Suppressor macrophage treated with lipopolysaccharide for 4 hours (primary cell): ENCODE measurements at places on chromosomes 1 and 21.

- peak; percentile 86 for DNase-seq
These were observed 64.0 kb downstream of the ADARB1 start for GRCh38 chr21:45138199-45139002.

DNA sequence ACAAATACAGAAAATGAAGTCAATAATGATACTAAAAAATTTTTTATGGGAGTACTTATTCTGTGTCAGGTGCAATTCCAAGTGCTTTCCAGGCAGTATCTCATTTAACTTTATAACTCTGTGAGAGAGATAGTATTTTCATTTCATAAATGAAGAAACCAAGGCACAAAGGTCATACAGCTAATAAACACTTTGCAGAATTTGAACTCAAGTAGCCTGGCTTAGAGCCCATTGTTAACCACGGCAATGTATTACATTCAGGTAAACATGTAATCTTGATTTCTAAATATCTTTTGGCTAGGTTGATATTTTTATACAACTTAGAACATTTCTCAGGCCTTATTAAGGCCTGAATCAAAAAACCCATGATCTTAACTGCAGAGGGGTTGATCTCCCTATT lies 28.9 kb upstream of the PKN2 start:
- no peak for DNase-seq

DNA sequence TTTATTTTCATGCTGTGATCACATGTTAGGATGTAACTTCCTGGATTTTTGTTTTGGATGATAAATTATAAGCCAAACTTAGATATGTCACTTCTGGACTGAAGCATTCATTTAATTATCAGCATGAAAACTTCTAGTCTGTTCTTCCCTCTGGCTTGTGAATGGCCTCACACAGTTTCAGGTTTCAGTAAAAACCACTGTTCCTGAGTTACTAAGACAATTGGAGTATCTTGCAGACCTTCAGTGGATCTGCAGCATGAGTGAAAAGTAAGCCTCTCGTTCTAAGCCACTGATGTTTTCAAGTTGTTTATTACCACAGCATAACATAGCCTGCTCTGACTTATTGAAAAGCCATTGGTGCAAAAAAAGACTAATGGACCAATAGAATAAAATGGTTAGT lies 55.3 kb upstream of the RGS21 start:
- no peak for DNase-seq

- DNase-seq: no peak
These were observed 1.8 kb downstream of the LPGAT1 start for GRCh38 chr1:211828584-211829342.

- no peak for DNase-seq
These were observed 109.6 kb upstream of the GJB5 start for GRCh38 chr1:34645109-34645688.

DNA sequence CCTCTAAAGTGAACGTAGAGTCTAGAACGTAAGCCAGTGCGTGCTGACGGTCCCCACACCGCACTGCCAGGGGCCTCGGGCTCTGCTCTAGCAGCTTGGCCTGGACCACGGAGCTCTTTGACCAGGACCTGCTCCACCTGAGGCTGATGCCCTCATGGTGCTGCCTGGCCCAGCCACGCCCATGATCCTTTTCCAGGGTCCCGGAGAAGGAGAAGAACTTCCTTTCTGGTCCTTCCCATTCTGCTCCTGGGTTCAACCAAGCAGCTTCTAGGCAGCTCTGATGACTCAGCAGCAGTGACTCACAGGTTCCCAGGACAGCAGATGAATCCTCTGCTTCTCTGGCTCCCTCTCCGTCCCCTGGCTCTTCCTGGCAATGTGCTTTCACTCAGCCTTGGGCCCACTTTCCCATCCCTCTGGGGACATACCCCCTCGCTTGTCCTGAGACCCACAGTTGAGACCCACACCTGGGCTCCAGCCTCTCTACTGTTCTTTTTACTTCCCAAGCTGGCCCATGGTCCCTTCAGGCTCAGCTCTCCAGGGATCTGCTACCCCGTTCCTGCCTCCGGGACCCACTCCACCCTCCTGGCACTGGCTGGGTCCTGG lies 246.3 kb upstream of the RAB4A start:
- DNase-seq: peak; percentile 86

DNA sequence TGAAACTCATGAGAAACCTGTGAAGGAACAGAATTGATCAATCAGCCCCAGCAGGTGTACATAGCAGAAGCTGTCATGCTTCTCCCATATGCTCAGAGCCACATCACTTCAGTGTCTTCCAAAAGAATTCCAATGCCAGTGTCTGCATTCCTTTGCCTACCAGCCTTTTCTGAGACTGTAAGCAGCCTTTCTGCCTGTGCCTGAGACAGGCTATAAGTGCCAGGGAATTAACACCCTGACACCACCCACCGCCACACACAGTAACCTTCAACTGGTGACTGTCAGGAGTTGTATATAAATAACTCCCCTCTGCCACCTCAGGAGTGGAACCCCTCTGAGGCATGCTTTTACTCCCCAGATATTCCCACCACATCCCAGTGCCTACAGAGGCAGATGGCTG lies 38.1 kb upstream of the SLAMF9 start:
- no peak for DNase-seq

DNA sequence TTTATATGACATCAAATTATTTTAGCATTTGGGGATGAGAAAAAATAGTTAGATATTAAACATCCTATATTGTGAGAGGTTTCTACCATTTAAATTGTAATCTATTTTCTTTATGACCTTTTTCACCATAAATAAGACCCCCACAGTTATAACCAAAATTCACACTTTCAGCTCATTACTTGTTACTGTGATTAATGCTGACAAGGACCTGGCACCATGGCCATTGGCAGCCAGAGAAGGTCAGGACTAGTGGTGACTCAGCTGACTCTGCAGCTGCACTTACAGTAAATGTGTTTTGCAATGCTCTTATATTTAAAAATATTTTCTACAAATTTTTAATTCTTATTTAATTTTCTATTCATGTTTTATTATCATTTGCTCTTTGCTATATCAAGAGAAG lies 133.3 kb upstream of the C1orf105 start:
- DNase-seq: peak; percentile 63

DNA sequence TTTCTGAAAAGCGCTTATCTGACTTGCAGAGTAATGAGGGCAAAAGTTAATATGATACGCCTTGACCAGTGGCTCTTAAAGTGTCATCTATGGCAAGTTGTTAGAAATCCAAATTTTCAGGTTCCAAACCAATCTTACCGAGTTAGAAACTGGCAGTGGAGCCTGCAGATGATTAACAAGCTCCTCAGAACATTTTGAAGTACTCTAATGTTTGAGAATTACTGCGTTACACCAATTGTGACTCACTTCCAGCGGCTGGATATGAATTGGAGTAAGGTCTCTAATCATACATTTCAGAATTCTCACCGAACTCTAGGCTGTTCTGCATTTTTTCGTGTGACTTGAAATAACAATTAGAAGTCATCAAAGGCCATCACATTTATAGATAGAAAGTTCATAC lies 73.5 kb upstream of the TMPRSS15 start:
- no peak for DNase-seq

DNA sequence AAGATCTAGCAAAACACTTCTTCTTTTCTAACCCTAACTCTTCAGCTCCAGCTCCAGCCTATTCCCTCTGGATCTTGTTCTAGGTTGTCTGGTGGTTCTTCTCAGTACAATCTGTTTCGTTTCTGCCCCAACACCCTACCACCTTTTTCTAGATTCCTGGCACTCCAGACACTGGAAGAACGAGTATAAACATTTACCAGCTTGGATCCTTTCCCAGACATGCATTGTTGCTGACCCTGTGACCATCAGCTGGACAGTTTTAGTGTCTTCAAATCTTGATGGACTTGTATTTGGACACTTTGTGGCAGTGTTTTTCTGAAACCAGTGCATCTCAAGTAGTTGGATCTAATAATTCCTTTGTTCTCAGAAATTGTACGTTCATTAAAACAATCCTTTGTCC lies 30.6 kb upstream of the CACNA1E start:
- DNase-seq: no peak
